ENCODE measurements at places on chromosomes 4 and X.

DNA sequence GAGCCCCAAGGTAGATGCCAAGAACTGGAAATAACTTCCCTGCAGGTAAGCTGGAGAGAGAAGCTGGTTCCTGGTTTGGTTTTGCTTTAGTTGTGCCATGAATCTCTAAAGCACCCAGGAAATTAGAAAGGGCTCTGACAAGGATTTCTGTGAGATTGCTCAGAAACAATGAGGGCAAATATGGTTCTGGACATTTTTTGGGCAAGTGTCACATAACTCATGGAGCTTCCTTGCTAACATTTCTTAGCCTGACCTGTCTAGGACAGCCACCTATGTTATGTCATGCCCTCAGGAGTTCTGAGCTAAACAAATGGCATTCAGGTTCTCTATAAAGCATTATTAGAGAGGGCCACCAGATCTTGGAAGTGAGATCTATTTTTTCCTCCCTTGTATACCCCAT is 131.8 kb downstream of the GUCY2F start:
- no peak for DNase-seq

GRCh38 chr4:65316534-65316933 is 353.8 kb downstream of the EPHA5 start:
- DNase-seq = no peak

DNA sequence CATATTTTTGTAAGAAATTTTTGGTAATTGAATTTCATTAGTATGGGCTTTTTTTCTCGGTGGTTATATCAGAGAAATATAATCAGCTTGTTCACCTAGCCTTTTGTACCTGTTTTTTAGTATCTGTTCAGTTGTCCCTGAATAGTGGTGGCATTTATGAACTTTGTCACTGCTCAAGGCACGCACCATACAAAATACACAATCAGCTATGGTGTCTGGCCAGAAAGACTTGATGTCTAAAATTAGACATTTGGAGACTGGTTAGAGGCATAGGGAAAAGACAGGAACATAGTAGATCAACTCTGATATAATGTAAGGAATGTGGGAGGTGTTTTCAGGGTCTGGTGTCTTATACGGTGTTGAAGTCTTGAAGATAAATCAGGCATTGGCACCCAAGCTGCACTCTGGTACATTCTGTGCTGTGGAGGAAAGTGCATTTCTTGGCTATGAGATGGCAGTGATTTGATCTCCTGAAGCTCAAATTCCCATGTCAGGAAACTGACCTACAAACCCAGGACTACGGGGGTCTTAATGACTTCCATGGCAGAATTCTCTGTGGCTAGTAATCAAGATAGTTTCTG is 3.6 kb downstream of the ART3 start:
- DNase-seq = no peak

GRCh38 chrX:69089203-69089602 is 76.0 kb downstream of the PJA1 start:
- no peak for DNase-seq

GRCh38 chr4:63937961-63938360 is 471.3 kb downstream of the TECRL start:
- DNase-seq = no peak

- no peak for DNase-seq
These were observed 16.1 kb downstream of the CLCN4 start for GRCh38 chrX:10172877-10173276.

DNA sequence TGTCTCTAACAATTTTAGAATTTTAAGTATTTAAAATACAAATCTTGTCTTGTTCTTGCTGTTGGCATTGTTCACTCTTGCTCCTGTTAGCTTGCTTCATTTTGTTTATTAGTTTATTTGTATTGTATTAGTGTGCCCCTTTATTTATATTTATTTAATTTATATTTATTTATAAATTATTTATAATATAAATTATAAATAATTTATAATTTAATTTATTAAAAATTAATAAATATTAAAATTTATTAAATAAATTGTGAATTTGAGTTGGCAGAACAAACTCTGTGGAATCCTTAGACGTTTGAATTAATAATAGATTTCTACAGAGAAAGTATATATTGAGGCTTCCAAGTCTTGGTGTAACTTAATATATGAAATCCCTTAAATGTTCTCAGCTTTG is 331.4 kb downstream of the SPOCK3 start:
- no peak for DNase-seq

GRCh38 chr4:102586644-102587021 is 85.5 kb downstream of the NFKB1 start:
- DNase-seq = no peak

Data from amniotic stem cell (primary cell).